ENCODE measurements at places on chromosomes 11 and 22.

- DNase-seq = no peak
Measured at GRCh38 chr22:50625131-50625567, 2.8 kb downstream of the ARSA start.

DNA sequence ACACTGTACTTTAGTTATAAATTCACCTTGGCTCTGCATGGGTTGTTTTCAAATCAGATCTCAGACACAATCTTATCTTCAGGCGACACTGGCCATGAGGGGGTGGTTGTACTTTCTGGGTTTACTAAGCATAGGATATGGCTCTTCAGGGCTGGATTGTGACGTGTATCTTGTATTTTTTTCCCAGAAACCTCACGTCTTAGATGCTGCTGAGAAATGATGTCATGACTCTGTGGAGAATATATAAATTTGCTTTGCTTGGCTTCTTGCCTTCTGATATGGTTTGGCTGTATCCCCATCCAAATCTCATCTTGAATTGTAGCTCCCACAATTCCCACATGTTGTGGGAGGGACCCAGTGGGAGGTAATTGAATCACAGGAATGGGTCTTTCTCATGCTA, 82.8 kb upstream of the VSTM5 start:
- peak; percentile 68 for DNase-seq

DNA sequence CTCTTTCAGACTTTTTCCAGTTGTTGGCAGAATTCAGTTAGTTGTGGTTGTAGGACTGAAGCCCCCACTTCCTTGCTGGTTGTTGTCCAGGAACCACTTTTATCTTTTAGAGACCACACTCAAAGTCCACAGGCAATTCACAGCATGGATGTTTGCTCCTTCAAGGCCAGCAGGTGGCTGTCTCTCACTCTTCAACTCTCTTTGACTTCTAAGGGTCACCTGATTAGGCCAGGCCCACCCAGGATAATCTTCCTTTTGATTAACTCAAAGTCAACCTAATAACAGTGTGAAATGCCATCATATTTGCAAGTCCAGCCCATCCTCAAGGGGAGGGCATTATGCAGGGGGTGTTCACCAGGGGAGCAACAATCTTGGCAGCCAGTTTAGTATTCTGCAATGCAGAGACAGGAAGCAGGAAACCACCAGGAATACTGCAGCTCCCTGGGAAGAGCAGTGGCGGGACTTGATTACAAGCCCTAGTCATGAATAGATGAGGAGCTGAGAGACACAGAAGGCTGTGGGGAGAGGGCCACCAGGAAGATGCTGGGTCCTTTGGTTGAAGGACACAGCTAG, 52.4 kb downstream of the LRRC74B start:
- no peak for DNase-seq

DNA sequence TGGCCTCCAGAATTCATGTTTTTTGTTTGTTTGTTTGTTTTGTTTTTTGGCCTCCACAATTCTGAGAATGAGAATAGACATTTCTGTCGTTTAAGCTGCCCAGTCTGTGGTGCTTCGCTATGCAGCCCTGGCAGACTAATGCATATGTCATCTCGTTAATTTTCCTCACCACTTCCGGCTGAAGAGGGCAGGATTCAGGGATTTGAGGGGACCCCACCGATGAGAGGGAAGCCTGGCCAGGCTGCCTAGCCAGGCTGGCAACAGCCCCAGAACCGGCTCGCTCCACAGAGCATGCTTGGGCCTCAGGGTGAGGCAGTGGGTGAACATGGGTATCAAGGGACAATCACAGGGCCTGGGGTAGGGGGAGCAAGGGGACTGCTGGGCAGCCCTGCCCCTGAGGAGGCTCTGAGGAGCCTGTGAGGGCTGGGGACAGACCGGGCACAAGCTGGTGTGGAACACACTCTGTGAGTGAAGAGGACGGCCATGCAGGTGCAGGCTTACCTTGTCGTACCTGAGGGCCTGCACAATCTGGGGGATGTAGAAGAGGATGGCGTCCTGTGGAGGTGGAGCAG, 47.8 kb upstream of the SERPIND1 start:
- no peak for DNase-seq
